ENCODE measurements at places on chromosomes 1 and 21.

GRCh38 chr1:225868631-225869330, 13.4 kb downstream of the TMEM63A start:
- no peak for DNase-seq

GRCh38 chr1:119783354-119784185, 14.9 kb upstream of the HMGCS2 start:
- no peak for DNase-seq

GRCh38 chr21:37748351-37748750, 167.9 kb downstream of the KCNJ6 start:
- DNase-seq = no peak

- peak; percentile 47 for DNase-seq
Measured at GRCh38 chr1:220786337-220787068, at the start of gene MTARC1. Gene MTARC1 (plus strand): TSS chr1:220786913. CDS start chr1:220786945, 32 bp downstream.

- no peak for DNase-seq
Measured at GRCh38 chr21:35976481-35976880, 83.8 kb downstream of the SETD4 start.

DNA sequence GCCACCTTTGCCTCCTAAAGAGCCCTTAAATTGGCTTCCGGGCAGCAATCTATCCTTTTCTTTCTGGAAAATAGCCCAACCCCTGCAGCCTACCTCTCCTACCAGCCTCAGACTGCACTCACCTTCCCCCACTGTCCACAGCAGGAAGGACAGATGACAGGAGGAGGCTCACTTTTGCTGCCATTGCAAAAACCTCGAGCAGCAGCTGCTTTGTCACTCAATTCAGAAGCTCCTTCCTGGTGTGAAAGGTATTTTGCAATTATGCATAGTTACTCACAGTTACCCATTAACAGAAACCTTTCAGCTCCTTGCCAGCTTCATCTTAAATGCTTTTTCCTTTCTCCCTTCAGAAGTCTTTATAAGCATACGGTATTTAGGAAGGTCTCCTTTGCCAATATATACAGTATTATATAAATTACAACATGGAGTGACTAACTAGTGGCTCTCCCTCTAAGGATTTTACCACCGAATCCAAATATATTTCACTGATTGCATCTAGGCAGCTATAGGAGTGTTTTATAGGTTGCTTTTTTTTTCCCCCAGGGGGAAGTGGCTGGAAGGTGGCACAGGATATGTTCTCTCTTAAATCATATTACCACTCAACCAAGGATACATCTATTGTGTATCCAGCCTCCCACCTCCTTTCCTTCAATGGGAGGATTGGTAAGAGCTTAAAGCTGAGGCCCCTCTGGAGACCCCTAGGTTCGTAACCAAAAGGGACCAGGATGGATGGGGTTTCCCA, 142.1 kb upstream of the IPO9 start:
- no peak for DNase-seq

GRCh38 chr1:230976825-230977747, 1.6 kb downstream of the TTC13 start:
- no peak for DNase-seq

- DNase-seq = no peak
Measured at GRCh38 chr1:187413405-187414169, 584.8 kb downstream of the PLA2G4A start.

DNA sequence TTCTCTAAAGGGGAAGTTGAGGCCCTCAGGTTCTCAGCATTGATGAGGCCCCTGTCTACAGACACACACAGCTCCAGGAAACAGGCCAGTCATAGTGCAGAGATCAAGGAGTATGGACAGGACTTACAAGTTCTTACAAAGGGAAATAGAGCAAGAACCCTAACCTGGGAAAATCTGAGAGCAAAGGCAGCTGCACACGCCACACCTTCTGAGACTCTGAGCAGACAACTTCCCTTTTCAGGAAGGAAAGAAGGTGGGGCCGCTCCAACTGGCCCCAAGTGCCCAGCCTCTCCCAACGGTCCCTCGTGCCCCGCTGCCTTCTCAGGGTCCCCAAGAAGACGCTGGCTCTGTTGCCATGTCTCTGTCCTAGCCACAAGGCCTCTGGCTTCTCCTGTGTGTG, 3.6 kb downstream of the NOC2L start:
- DNase-seq = no peak

- no peak for DNase-seq
Measured at GRCh38 chr1:228289996-228290881, 82.4 kb downstream of the OBSCN start.

- DNase-seq = peak; percentile 11
Measured at GRCh38 chr1:941588-942383, 17.3 kb downstream of the NOC2L start.

DNA sequence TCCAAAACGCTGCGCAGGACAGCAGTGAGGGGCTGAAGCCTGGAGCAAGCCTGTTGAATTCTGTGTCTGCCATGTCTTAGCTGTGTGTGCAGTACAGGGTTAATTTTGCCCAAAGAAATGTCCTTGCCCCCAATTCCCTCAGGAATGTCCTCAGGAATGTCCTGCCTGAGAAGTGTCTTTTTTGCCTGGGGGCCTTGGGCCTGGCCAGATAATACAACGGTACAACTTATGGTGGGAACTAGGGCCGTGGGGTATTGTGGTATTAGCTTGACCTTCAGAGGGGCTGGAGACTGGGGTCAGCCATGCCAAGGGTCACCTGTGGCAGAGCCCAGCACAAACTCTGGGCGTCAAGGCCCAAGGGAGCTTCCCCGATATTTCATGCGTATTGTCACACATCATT, 107.7 kb downstream of the AJAP1 start:
- no peak for DNase-seq

DNA sequence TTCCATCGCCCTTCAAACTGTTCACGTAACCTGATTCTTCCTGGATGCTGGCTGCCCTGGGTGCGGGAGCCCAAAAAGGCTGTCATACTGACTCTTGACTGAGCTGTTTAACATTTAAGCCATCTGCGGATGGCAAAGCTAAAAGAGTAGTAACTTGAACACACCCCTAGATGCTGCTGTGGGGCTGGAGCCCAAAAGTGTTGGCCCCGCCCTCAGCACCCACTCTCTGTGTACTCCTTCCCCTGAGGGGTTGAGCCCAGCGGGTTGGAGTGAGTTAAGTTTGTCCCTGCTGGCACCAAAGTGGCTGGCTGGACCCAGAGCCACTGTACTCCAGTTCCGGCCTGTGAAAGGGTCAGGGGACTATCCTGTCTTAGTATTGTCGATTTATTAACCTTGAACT, 640.6 kb downstream of the PTPRU start:
- no peak for DNase-seq

GRCh38 chr1:3186526-3186921, 117.5 kb downstream of the PRDM16 start:
- no peak for DNase-seq

DNA sequence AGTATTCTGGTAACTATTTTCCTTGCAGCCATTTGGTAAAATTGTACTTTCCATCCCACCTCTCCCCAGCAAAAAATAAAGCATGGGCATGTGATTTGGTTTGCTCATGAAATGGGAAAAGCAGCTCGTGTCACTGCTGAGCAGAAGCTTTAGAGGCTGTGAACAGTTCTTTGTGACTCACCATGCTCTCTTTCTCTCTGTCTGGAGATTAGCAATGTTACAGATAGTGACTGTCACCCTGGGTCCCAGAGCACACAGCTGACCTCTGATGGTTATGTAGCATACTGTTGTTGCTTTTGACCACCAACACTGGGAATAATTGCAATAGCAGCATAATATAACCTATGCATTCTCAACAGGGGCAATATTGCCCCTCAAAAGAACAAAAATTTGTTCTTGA, 70.6 kb downstream of the RGS2 start:
- no peak for DNase-seq

- DNase-seq = no peak
Measured at GRCh38 chr1:93938461-93939145, 29.4 kb upstream of the GCLM start.

DNA sequence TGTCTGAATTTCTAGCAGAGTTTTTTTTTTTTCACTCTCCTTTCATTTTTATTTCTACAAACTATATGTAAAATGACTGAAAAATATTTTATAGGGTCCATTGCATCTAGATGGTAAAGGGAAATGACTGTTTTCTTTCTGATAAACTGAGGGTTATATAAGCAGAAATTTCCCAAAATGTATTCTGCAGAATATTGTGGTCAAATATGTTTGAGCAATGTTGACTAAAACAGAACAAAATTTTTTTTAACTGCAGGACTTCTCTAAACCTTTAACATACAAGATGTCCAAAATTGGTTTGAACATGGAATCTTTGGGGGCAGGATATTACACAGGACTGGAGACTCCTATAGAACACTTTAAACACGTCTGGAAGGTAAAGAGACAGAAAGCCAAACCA, 190.5 kb downstream of the TOMM20 start:
- no peak for DNase-seq

DNA sequence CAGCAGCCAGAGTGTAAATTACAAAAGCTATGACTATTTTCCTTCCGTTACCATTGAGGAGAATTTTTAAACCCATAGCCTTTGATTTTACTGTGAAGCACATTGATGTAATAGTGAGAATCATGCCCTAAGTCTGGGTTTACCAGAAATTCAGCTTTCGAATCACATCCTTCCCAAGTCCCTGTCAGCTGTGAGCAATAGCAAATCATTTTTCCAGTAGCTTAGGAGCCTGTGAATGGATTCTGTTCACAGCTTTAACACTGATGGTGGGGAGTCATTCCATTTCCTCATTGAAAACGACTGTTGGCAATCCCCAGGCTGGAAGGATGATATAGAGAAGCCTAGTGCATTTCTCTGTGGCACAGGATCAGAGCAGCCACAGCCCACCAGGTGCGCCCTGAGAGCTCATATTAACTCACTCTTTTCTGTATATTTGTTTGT, 82.2 kb upstream of the C1orf105 start:
- no peak for DNase-seq

DNA sequence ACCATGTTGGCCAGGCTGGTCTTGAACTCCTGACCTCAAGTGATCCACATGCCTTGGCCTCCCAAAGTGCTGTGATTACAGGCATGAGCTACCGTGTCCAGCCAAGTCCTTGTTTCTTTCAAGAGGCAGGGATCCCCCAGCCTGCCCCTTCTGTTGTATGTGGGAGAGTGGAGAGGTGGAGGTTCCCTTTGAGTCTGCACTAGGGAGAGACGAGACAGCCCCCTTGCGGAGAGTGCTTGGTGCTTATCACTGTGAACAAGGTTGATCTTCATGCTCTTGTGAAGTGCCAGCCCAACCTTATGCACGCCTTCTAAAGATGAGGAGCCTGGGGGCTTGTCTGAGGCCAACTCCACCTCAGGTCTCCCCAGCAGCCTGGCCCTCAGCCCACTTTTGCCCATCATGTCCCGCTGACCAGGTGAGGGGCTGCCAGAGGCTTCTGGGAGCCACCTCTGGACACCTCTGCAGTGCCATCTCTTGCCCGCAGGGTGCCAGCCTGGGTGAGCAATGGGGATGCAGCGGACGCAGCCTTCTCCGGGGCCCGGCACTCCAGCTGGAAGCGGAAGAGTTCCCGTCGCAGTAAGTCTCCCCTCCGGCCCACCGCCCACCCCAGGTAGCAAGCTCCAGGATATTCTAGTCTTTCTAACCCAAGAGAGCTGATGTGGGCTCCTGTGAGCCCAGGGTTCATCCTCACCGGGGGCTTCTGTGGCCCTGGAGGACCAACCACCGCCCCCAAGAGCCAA, 62.3 kb downstream of the ARHGEF10L start:
- DNase-seq = no peak

DNA sequence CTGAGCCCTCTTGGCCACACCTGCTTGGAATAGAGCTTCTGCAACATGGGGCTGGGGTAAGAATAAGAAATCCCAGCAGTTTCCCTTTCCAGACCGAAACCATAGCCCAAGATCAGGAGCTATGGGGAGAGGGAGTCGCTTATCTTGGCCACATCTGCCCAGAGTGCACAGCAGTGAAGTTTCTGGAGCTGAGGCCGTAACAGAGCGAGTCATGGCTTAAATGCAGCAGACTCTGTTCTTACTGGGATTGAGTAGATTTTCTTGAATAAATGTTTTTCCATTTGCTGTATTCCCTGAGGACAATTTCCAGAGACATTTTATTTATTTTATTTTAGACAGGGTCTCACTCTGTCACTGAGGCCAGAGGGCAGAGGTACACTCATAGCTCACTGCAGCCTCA, 33.5 kb downstream of the CFAP57 start:
- no peak for DNase-seq

Measured in C1 segment of cervical spinal cord (tissue), 14 donors.